ENCODE measurements at places on chromosomes 16 and 17.
A peak's percentile ranks its signal among the peaks of the same experiment; 100 is the strongest.

DNA sequence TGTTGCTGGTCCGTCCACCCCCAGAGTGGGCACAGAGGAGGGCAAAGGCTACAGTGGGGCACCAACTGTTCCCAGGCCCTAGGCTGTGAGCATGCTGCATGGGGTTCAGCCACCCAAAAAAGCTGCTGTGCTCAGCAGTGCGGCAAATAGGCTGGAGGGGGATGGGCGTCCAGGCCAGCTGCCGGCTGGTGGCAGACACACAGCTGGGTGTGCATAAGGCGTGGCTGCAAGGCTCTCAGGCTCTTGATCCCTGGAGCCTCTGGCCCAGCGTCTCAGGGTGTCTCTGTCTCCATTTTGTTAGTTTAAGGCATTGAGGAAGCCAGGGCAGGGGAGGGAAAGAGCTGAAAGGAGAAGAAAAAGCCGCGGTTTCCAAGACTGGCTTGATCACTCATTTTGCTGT, 8.8 kb downstream of the RPL19 start:
- peaks cover 17% of the 10 kb centered on the region for H3K36me3 ChIP-seq
- no peak overlapping the region for H3K4me3 ChIP-seq
- no peak overlapping the region for H3K27ac ChIP-seq

DNA sequence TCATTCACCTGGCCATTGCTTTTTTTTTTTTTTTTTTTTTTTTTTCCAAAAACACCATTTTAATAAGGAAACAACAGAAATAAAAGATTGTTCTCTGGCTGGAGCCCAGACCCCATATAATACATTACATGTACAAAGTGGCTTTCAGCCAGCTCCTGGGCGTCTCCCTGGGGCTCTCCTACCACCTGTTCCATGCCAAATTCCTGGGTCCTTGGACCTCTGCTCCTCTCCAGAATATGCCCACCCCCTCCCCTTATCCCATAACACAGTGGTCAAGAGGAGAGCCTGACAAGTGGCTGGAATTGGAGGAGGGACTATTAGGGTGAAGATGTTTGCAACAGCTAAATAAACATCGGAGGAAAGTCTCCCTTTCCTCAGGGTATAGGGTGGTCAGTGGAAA, 3.6 kb upstream of the PHF12 start:
- no peaks in the 10 kb centered on the region for H3K36me3 ChIP-seq
- DNase-seq = no peak
- H3K4me1 ChIP-seq = peaks cover 14% of the 10 kb centered on the region
- no peak overlapping the region for H3K27ac ChIP-seq
- H3K27me3 ChIP-seq = no peaks in the 10 kb centered on the region
- no peak overlapping the region for H3K4me3 ChIP-seq

- H3K27ac ChIP-seq = no peak overlapping the region
- peaks cover 34% of the 10 kb centered on the region for H3K4me1 ChIP-seq
- no peak overlapping the region for H3K4me3 ChIP-seq
These were observed 8.5 kb downstream of the HASPIN start for GRCh38 chr17:3732210-3732621.

DNA sequence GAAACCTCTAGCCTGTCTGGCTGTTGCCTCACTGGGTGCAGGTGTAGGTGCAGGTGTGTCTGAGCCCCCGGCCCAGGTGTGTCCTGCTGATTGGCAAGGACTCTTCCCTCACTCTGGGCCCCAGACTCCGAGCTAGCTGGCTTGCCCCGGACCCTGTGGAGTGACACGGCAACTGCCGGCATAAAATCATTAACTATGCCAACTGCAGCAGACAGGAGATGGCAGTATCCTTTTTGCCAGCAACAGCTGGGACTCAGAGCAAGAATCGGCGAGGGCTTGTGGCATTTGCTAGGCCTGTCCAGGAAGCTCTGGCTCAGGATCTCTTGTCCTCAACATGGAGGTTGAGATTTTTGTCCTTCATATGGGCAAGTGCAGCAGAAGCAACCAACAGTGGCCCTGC, 20.8 kb downstream of the CIAPIN1 start:
- no peak overlapping the region for H3K27ac ChIP-seq
- H3K4me1 ChIP-seq = peaks cover 11% of the 10 kb centered on the region
- H3K27me3 ChIP-seq = no peaks in the 10 kb centered on the region
- H3K36me3 ChIP-seq = peaks cover 37% of the 10 kb centered on the region
- no peak for DNase-seq
- no peak overlapping the region for H3K4me3 ChIP-seq

DNA sequence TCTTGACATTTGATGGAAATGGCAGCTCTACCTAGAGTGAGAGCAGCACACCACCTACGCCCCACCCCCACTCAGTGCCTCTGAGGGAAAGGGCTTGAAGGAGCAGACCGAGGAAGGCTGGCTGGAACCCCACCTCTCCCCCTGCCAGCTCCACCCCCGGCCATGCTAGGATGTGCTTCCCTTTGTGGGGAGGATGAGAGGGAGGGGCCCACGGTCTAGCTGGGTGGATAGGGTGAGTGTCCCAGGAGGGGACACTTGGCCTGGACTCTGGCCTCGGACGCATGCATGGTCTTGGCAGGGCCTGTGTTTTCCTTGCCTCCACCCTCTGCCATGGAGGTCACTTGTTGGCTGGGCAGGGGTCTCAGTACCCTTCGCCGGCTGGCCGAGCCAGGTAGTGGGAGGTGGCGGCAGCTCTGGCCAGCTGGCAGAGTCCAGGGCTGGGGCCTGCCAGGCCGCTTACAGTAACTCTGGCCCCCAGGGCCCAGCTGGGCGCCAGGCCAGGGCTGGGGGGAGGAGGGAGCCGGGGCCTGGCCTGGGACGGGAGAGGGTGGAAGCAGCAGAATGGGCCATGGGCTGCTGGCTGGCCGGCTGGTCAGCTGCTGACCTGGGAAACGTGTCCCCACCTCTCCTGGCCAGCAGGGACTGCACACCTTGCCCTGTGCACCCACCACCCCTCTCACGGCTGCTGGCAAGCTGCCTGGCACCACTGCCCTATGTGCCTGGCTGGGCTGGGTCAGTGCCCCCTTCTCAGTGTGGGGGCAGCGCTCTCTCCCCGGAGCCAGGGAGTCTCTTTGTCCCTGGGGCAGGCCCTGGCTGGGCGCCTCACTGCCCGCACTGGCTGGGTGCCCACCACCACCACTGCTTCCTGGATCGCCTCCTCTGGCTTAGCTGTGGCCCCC, 23.0 kb downstream of the RARA start:
- H3K27me3 ChIP-seq = no peaks in the 10 kb centered on the region
- peak; percentile 38 for DNase-seq
- H3K4me3 ChIP-seq = no peak overlapping the region
- H3K4me1 ChIP-seq = peaks cover 79% of the 10 kb centered on the region

GRCh38 chr16:84741340-84741830, 41.6 kb downstream of the USP10 start:
- peaks cover 33% of the 10 kb centered on the region for H3K4me1 ChIP-seq
- no peak for DNase-seq
- no peaks in the 10 kb centered on the region for H3K27me3 ChIP-seq
- H3K36me3 ChIP-seq = peaks cover 51% of the 10 kb centered on the region

DNA sequence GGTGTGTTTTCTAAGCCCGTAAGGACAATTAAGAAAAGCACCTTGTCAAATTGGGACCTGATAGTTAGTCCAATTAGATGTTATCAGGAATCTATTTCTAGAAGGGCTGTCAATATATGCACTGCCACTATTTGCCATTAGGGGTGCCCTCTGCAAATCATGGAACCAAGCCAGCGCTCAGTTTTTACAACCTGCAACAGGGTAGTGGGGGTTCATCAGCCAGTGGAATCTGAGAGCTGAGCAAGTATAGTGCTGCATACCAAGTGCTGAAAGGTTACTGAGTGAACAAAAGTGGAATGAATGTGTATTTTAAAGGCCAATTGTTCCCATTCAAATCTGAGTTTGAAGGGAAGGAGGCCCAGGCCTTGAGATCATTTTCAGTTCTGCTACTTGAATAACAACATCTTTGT, 10.4 kb downstream of the PRR11 start:
- H3K27me3 ChIP-seq = no peaks in the 10 kb centered on the region
- no peak overlapping the region for H3K27ac ChIP-seq
- peak; percentile 36 for DNase-seq

GRCh38 chr17:38543403-38544174, 62.2 kb downstream of the SRCIN1 start:
- no peaks in the 10 kb centered on the region for H3K4me1 ChIP-seq
- no peak for DNase-seq
- no peaks in the 10 kb centered on the region for H3K36me3 ChIP-seq
- H3K27ac ChIP-seq = no peak overlapping the region

GRCh38 chr16:6362321-6362720, 970.3 kb upstream of the RBFOX1 start:
- H3K27ac ChIP-seq = no peak overlapping the region
- H3K27me3 ChIP-seq = no peaks in the 10 kb centered on the region
- H3K4me1 ChIP-seq = no peaks in the 10 kb centered on the region
- H3K4me3 ChIP-seq = no peak overlapping the region
- no peaks in the 10 kb centered on the region for H3K36me3 ChIP-seq

DNA sequence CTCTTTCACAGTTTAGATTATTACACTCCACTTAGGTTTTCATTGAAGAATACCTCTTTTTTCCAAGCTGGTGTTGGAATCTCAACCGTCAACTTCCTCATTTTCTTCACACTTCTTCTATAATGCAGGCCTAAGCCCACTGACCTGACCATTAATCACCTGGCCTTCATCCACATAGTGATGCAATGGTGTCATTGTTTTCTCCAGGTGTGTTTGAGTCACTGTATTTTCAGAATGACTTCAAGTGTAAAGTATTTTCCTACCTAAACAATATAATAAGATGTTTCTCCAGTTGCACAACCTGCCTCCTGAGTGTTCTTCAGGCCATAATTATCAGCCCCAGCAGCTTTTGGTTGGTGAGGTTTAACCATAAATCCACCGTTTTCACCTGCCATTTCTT, 1675.1 kb downstream of the TP53TG3F start:
- H3K27me3 ChIP-seq = no peaks in the 10 kb centered on the region
- H3K4me3 ChIP-seq = no peak overlapping the region
- no peak overlapping the region for H3K27ac ChIP-seq
- DNase-seq = no peak
- H3K4me1 ChIP-seq = no peaks in the 10 kb centered on the region

DNA sequence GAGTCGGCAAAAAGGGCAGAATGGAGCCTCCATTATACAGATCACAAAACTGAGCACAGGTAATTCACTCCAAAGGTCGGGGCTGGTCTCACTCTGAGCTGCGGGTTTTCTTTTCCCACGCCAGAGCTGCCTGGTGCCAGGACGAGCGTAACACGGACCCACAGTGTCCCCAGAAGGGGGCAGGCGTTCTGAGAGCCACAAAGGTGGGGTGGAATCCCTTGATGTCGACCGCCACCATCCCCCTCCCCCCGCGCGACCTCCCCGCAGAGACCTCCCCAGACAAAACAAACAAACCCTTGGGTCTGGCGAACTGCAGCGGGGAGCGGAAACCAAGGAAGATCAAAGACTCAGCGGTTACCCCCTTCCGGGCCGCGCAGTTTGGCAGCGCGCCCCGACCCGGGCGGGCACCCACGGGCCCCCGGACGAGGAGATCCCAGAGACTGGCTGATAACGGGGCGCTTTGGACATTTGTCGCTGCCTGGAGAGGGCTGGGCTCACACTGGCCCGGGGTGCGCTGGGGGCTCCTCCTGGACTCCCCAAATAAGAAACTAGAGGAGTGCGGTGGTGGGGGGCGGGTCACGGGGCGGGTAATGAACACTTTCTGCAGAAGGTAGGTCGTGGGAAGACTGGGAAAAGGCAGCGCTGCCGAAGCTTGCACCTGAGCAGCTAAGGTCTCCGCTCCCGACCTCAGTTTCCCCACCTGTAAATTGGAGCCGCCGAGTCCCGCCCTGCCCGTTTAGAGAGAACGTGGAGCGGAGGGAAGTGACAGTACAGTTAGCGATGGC, 664 bp upstream of the NKD1 start:
- DNase-seq = peak; percentile 55
- H3K4me3 ChIP-seq = peak overlapping the region; percentile 60
- peaks cover 5% of the 10 kb centered on the region for H3K4me1 ChIP-seq
- no peak overlapping the region for H3K27ac ChIP-seq

DNA sequence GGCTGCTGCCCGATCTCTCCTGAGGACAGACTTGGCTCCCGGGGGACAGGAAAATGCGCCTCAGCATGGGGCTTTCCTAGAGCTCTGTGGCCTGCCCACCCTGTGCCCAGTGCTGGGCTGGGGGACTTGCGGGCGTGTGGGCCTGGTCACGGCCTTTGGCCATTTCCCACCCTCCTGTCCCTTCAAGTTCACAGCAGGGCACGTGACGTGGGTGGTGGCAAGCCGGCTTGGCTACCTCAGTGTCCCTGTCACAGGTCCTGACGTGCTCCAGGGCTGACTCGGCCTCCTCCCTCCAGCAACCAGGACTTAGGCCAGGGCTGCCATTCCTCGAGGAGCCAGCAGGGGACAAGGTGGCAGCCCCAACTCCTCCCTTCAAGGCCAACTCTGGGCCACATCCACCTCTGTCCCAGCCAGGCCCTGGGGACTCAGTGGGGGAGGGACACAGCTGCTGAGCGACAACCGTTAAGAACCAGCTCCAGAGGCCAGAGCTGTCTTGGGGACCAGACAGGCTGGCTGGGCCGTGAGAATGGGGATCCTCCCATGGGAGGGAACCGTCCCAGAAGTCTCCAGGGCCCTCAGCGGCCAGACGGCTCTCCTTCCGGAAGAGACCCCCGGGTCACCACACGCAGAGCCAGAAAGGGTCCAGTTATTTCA, 981 bp upstream of the UNC13D start:
- no peak overlapping the region for H3K27ac ChIP-seq
- H3K4me1 ChIP-seq = peaks cover 8% of the 10 kb centered on the region
- no peaks in the 10 kb centered on the region for H3K27me3 ChIP-seq
- H3K36me3 ChIP-seq = peaks cover 44% of the 10 kb centered on the region
- no peak overlapping the region for H3K4me3 ChIP-seq

DNA sequence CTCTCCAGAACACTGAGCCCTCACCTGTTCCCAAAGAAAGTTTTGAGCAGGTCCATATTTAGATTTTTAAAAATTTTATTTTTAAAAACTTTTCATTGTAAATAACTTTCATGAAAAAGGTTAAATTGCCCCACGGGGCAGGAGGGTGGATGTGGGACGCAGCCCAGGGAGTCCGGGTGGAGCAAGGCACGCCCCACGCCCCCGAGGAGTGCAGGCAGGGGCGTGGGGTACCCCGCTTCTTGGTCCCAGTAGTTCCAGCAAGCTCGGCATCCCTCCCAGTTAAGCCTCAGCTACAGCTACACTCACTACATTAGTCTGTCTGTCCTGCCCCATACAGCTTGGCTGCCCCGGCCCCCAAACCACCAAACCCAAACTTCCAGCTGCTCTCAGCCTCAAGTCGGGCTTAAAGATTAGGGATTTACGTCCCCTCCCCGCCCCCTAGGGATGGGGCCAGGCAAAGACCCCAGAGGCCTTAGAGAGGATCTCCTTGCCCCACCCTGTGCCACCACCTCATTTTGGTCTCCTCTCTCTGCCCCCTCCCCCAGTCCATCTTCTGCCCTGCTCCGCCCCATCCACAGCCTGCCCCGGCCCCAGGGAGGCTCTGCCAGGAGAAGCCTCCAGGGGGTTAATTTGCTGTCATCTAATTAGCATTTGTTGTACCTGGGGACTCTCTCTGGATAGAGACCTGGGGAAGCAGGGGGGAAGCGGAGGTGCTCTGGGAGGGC, 4.6 kb downstream of the FOXJ1 start:
- H3K27me3 ChIP-seq = no peaks in the 10 kb centered on the region
- H3K27ac ChIP-seq = no peak overlapping the region
- H3K36me3 ChIP-seq = no peaks in the 10 kb centered on the region
- H3K4me3 ChIP-seq = no peak overlapping the region
- no peak for DNase-seq
- peaks cover 7% of the 10 kb centered on the region for H3K4me1 ChIP-seq

Data from SJSA1 (cell line).